Activated T-helper 17 cell treated with anti-CD3 and anti-CD28 coated beads, Interleukin-2, amount 50 U/mL, for 72 hours (primary cell): ENCODE measurements at places on chromosomes 11 and 22. TPM values are rescaled to one million over a fixed set of nuclear protein-coding genes. Genes with fewer than 3 reads are reported as not detected.

Gene RIMBP3C
- total RNA-seq: 0.19 TPM

Gene NEFH
- total RNA-seq: 1.3 TPM

Gene GRK2
- 197 TPM for total RNA-seq

Gene ARHGAP8
- total RNA-seq: 2.3 TPM

Gene DKK3
- total RNA-seq: not detected

Gene SCGB2A2
- not detected for total RNA-seq

- H3K27me3 ChIP-seq: peaks cover 13% of the 10 kb centered on the region
- H3K4me3 ChIP-seq: no peak overlapping the region
- ATAC-seq: no peak
- H3K36me3 ChIP-seq: no peaks in the 10 kb centered on the region
These were observed 53.3 kb downstream of the BLID start for GRCh38 chr11:122062763-122063162.

GRCh38 chr11:29200791-29201562 is 815.9 kb downstream of the KCNA4 start:
- H3K27me3 ChIP-seq: no peaks in the 10 kb centered on the region
- no peak overlapping the region for H3K27ac ChIP-seq
- no peaks in the 10 kb centered on the region for H3K4me1 ChIP-seq
- H3K36me3 ChIP-seq: no peaks in the 10 kb centered on the region
- H3K4me3 ChIP-seq: no peak overlapping the region

DNA sequence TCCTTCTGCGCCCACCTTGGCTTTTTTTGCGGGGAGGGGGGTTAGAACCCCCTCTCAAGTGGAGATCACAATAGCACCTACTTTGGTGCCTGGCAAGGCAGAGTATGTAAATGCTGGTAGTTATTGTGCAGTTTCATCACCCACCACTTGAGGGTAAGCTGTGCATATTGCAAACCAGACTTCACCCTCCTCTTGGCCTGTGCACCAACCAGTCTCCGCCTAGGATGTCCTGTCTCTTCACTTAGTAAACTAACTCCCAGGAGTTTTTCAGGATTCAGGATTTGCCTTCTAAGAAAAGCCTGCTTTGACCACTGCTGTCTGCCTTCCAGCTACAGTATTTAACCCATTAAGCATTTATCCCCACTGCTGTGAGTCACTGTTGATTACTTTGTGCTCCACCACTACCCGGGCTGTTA is 2.0 kb upstream of the UBXN1 start:
- peak overlapping the region; percentile 84 for H3K27ac ChIP-seq
- H3K27me3 ChIP-seq: no peaks in the 10 kb centered on the region
- ATAC-seq: peak; percentile 81
- H3K36me3 ChIP-seq: peaks cover 32% of the 10 kb centered on the region
- peaks cover 20% of the 10 kb centered on the region for H3K4me1 ChIP-seq

DNA sequence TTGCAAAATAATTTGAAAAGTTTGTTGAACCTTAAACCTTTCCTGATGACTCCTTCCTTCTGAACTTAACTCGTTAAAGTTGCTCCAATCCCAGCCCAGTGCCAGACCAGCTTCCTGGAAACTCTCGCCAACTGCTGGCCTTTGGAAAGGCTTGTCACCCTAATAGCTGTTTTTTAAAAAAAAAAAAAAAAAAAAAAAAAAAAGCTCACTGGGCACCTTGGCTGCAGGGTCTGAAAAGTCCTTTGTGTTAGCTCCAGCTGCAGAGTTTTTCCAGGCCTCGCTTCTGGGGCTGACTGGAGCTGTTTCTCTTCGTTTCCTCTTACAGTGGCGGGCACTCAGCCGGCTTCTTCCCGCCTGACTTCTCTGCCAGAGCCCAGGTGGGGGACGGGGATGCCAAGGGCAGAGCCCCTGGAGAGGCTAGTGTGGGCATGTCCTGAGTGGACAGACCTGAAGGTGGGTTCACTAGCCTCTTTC is 25.1 kb downstream of the KCNQ1OT1 start:
- no peaks in the 10 kb centered on the region for H3K27me3 ChIP-seq
- H3K4me1 ChIP-seq: peaks cover 5% of the 10 kb centered on the region
- ATAC-seq: no peak
- no peak overlapping the region for H3K27ac ChIP-seq
- H3K36me3 ChIP-seq: no peaks in the 10 kb centered on the region

DNA sequence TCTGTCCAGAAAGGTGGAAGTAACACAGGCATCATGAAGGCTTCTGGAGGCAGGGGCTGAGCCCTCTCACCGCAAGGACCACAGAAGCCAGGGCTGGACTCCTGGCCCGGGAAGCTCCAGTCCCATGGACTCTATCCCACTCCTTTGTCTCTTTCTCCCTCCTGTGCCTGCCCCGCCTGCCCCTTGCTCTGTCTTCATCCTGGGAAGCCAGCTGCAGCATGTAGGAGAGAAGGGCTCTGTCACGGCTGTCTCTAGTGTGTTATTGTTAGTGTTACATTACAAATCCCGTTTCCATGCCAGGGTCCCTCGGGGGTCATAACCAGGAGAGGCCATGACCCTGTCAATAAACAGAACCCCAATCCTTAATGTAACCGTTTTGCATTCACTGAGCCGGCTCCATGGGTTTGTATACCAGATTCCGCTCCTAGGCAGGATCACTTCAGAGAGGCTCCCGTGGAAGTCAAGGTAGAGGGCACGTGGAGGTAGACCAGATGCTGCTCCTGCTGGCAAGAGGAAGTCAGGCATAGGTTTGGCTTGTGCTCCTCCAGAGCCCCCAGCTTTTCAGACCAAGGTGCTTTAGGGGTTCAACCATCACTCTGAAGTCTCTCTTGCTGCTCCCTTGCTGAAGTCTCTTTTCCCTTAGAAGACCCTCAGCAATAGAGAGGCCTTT is 293.2 kb downstream of the ETS1 start:
- peak overlapping the region; percentile 13 for H3K27ac ChIP-seq
- no peaks in the 10 kb centered on the region for H3K27me3 ChIP-seq
- peak overlapping the region; percentile 90 for H3K4me3 ChIP-seq
- peaks cover 21% of the 10 kb centered on the region for H3K36me3 ChIP-seq

DNA sequence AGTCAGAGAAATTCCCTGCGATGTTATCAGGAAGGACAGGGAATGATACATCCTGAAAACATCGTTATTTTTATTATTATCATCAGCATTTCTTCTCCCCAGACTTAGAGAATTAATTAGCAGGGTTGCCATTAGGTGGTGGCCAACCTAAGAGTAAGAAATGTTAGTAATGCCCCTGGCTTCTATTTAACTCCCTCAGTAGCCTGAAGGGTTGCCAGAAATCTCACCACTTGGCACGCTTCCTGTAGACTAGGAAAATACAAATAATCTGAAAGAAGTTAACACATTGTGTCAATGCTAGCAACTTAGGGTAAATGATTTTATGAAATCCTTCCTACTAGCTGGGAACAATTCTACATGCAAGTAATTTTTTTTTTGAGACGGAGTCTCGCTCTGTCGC is 45.5 kb downstream of the ENDOD1 start:
- no peak overlapping the region for H3K4me3 ChIP-seq
- peaks cover 4% of the 10 kb centered on the region for H3K4me1 ChIP-seq
- H3K27me3 ChIP-seq: peaks cover 1% of the 10 kb centered on the region
- no peak overlapping the region for H3K27ac ChIP-seq

DNA sequence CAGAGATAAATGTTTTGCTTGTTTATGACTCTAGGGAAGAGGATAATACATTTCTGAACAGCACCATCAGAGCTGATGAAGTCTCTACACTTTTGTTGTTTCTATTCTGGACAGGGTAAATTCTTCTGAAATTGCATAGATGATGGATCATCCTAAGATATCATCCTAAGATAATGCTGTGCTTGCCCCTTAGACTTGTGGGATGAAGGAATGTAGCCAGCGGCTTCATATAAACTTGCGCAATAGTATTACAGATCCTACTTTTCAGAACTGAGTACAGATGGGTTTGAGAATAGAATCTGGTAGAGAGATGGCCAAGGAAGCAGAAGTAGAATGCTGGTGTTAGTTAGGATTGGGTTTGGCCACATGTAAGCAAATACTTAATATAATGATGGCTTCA is 61.0 kb downstream of the NCAM1 start:
- no peaks in the 10 kb centered on the region for H3K36me3 ChIP-seq
- H3K4me1 ChIP-seq: no peaks in the 10 kb centered on the region
- ATAC-seq: no peak
- H3K27me3 ChIP-seq: peaks cover 7% of the 10 kb centered on the region

DNA sequence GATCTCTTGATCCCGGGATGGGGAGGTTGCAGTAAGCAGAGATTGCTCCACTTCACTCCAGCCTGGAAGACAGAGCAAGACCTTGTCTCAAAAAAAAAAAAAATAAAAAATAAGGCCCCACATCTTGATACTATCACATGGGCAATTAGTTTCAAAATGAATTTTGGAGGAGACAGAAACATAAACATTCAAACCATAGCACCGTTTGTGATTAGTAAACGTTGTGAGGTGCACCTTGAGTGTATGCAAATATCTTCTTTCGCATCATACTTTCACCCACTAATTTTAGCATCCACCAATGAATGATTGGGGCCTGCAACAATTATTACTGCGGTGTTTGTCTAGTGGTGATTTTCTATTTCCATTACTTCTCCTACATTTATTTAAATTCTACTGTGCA is 11.0 kb upstream of the SPDYC start:
- H3K4me1 ChIP-seq: no peaks in the 10 kb centered on the region
- H3K36me3 ChIP-seq: no peaks in the 10 kb centered on the region
- H3K27ac ChIP-seq: no peak overlapping the region
- no peak for ATAC-seq
- H3K27me3 ChIP-seq: peaks cover 6% of the 10 kb centered on the region

DNA sequence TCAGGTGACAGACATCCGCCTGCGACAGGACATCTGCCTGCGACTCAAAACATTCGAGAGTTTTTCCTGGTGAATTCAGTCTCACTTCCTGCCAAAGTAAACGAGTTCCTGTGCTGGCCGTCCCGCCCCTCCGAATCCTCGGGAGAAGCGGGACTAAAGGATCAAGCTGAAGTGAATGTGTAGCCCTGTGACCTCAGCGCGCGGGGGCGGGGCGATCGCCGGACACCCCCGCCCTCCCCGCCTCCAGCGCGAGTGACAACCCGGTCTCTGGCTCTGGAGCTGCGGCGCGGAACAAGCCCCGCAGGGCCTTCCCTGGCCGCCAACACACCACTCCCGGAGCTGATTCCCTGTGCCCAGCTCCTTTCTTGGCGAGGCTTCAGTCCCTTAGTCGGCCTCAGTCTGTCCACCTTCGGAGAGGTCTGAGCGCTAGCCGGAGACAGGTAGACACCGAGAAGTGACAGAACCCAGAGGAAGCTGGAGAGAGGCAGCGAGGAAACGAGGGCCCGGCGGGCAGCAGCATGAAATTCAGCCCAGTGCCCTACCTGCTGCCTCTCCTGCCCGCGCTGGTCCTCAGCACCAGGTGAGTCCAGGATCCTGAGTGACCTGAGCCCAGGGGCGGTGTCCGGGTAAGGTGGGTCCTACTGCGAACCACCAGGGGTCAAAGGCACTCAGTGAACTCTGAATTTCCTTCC is 766.4 kb upstream of the LUZP2 start:
- H3K27me3 ChIP-seq: no peaks in the 10 kb centered on the region
- no peaks in the 10 kb centered on the region for H3K36me3 ChIP-seq
- no peaks in the 10 kb centered on the region for H3K4me1 ChIP-seq

GRCh38 chr11:71325418-71326327 is 73.3 kb upstream of the SHANK2 start:
- H3K27ac ChIP-seq: no peak overlapping the region
- H3K36me3 ChIP-seq: no peaks in the 10 kb centered on the region
- H3K4me3 ChIP-seq: no peak overlapping the region
- no peak for ATAC-seq
- H3K27me3 ChIP-seq: peaks cover 18% of the 10 kb centered on the region

DNA sequence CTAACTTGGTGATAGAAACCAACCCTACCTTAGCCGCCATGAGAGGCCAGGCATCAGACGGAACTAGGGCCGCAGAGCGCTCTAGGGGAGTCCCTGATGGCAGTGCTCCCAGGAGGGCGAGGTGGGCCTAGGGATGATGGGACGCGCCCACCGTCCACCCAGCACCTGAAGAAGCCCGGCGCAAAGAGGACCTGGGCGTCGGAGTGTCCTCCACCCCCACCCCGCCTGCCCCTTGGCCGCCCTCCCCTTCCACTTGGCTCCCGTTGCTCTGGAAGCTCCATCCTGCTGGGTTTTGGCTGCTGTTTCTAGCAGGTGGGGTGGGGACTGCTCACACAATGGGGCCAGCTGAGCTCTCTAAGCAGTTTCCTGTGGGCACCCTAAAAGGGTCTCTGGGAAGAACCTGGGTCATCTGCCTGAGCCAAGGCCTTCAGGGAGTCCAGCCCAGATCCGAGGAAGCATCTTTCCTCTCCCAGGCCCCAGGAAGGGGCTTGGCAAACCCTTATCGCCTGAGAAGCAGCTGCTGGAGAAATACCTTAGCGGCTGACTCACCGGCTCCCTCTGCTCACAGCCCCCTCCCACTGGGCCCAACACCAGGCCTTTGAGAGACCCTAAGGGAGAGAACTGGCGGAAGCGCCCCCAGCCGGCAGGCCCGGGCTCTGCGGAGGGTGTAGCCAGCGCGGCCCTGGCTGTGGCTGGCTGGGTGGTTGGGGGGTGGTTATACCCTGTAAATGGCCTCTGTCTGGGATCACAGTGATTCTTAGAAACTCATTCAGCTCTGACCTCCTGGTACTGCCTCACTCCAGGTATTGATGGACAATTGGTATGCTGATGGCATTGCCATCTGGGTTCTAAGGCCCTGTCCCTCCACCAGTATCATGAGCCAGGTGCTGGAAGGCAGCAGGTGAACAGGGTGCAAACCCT is 19.3 kb downstream of the CREB3L1 start:
- no peak for ATAC-seq
- H3K27ac ChIP-seq: no peak overlapping the region
- peaks cover 6% of the 10 kb centered on the region for H3K4me1 ChIP-seq
- no peaks in the 10 kb centered on the region for H3K36me3 ChIP-seq

GRCh38 chr22:17234144-17234623 is 14.9 kb upstream of the ADA2 start:
- no peaks in the 10 kb centered on the region for H3K27me3 ChIP-seq
- H3K4me1 ChIP-seq: peaks cover 5% of the 10 kb centered on the region
- H3K4me3 ChIP-seq: no peak overlapping the region
- no peak for ATAC-seq

DNA sequence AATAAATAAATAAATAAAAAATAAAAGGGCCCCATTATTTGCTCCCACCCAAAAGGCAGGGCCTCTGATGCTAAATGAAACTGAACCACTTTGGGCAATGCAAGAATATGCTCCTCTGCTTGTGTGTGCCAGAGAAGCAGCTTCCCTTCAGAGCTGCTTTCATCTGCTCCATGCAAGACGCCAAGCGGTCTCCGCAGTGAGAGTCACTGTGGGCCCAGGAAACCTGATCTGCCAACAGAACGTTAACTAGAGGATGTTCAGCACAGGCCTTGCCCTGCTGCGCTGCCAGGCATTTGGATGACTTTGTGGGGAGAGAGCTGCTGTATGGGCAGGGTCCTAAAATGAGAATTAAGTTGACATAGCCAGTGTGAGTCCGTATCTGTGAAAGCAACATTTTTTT is 43.7 kb upstream of the APOA1 start:
- H3K27ac ChIP-seq: peak overlapping the region; percentile 57
- H3K4me3 ChIP-seq: no peak overlapping the region
- H3K27me3 ChIP-seq: no peaks in the 10 kb centered on the region
- no peak for ATAC-seq
- H3K36me3 ChIP-seq: peaks cover 58% of the 10 kb centered on the region
- peaks cover 28% of the 10 kb centered on the region for H3K4me1 ChIP-seq

GRCh38 chr11:103936059-103936458 is 100.4 kb upstream of the DDI1 start:
- no peak overlapping the region for H3K27ac ChIP-seq
- no peaks in the 10 kb centered on the region for H3K4me1 ChIP-seq
- H3K36me3 ChIP-seq: no peaks in the 10 kb centered on the region
- no peaks in the 10 kb centered on the region for H3K27me3 ChIP-seq
- H3K4me3 ChIP-seq: no peak overlapping the region
